ENCODE measurements at places on chromosomes 2 and 18. TPM values are rescaled to one million over a fixed set of nuclear protein-coding genes. Genes with fewer than 3 reads are reported as not detected.

The SNTG2 gene
- 0.77 TPM for total RNA-seq

The BIN1 gene
- total RNA-seq: 15.0 TPM

The TTC21B gene
- total RNA-seq: 14.7 TPM

The RRM2 gene
- total RNA-seq: 1.3 TPM

The SPDYA gene
- 0.15 TPM for total RNA-seq

The ERMN gene
- not detected for total RNA-seq

The CABLES1 gene
- total RNA-seq: 3.2 TPM

The TCF23 gene
- 0.10 TPM for total RNA-seq

The CXCR1 gene
- 0.69 TPM for total RNA-seq
